ENCODE measurements at places on chromosomes 7 and 10.
A peak's percentile ranks its signal among the peaks of the same experiment; 100 is the strongest.

DNA sequence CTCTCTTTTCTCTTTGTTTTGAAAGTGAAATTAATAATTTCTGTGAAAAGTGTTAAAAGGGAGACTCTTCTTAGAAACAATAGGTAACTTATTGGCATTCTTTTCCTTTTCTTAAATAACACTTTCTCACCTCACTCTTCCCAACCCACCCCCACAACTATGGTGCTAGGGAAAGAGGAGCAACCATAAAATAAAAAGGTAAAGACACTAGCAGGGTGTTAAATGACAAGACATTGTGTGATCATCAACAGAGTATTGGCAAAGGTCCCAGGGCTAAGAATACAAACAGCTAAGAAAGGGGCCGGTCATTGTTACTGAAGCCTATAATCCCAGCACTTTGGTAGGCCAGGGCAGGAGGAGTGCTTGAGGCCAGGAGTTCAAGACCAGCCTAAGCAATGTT lies 183.7 kb downstream of the NEBL start:
- no peak for DNase-seq

GRCh38 chr10:91127341-91128082 lies 93.0 kb upstream of the PCGF5 start:
- no peak for DNase-seq

DNA sequence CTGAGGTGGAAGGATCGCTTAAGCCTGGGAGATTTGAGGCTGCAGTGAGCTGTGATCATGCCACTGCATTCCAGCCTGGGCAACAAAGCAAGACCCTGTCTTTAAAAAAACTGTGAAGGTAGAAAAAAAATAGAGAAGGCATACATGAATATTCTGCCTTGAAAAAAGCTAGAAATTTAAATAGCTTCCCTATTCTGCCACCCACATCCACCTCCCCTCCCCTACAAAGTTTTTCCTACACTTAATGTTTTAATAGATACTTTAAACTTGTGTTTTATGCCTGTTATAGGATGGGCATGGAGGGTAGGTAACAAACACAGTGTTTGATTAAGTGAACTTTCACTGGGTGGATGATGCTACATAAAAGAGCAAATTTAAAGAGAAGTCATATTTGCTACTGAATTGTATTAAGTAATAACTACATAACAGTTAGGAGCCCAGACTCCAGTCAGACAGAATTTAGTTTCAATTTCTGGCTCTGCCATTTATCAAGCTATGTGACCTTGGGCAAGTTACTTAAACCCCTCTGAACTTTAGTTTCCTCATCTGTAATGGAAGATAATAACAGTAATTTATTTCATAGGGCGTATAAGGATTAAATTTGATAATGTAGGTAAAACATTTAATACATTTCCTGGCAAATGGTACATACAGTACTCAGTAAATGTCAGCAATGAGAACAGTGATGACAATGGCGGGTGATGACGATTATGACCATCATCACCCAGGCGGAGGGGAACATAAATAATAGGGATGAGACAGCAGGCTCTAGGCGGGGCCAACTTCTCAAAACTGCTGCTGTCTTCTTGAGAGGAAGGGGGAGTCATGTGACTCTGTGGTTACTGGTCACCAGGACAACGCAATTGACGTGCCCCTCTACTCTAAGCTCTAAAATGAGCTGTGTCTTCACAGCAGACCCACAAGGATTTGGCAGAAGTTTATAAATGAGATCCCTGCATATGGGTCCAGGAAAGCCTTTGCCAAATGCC lies 15.8 kb downstream of the DNMBP start:
- DNase-seq: no peak

DNA sequence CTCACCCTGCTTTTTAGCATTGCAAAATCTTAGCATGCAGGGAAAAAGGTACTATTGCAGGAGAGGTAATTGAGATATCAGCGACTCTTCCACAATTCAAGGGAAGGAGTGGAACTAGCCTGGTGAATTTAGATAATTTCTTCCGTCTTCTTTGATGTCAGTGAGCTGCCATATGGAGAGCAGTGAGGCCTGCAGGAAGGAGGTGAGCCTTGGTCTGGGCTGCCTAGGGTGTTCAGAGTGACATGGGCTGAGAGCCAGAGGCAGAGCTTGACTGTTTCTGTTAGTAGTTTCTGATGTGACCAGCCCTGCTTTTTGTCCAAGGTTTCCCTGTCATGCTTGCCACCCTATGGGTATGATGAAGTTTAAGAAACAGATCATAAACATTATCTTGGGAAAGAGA lies 28.6 kb downstream of the KAT6B start:
- DNase-seq: peak; percentile 37

DNA sequence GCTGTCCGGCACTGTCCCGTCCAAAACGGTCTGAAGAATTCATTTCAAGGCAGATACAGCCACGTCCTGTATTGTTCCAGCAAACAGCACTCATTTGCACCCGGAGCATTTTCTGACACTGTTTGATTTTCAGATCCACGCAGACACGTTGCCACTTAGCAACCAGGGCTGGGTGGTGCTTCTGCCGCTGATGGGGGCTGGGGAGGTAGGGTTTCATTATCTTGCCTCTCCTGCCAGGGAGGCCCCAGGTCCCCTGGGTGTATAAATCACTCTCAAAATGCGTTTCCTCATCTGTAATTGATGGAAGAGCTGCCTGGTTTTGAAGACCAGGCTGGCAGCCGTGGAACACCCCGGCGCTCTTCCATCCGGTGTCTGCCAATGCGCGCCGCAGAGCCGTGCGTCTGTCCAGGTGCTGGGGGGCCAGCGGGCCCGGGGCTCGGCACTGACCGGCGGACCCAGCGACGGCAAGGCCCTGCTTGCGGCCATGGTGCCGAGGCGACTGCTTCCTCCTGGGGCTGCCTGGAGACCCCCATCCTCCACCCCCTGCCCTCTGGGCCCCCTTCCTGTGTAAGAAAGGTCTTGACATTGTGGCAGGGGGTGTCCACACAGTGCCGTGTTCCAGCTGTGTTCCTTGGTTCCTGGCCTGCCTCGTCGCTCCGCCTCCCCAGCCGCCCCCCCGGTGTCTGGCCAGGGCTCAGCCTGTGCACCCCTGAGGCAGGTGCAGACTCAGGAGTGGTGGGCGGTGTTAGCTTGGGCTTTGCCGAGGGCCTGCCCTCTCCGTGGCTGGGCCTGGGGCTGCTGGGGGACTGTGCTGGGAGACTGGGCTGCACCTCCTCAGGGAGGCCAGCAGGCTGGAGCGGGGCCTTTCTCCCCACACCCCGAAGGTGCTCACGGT lies 16.6 kb downstream of the ADGRA1 start:
- no peak for DNase-seq

GRCh38 chr10:101446947-101447346 lies 93.0 kb downstream of the BTRC start:
- DNase-seq: no peak

DNA sequence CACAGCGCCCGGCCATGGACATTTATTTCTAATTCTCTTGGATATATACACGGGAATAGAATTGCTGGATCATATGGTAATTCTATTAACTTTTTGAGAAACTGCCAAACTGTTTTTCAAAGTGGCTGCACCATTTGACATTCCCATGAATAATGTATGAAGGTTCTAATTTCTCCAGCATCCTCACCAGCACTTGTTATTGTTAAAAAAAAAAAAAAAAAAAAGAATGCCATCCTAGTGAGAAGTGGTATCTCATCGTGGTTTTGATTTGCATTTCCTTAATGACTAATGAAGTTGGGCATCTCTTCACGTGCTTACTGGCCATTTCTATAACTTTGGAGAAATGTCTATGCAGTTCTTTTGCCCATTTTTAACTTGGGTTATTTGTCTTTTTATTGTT lies 13.5 kb downstream of the CNNM2 start:
- DNase-seq: no peak

DNA sequence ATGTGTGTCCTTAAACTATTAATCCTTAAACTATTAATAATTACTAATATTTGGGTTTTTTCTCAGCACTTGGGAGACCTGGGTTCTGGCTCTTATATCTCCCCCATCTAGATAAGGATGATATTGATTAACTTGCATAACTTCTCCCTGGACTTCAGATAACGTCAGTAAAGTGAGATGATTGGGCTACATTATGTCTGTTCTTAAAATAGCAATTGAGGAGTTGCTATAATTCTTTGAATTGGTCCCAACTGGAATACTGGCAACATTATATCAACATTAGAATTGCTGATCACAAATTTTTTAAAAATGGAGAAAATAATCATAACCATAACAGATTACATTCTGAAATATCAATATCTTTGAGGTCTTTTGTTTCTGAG lies 1.9 kb downstream of the APBB1IP start:
- DNase-seq: no peak

DNA sequence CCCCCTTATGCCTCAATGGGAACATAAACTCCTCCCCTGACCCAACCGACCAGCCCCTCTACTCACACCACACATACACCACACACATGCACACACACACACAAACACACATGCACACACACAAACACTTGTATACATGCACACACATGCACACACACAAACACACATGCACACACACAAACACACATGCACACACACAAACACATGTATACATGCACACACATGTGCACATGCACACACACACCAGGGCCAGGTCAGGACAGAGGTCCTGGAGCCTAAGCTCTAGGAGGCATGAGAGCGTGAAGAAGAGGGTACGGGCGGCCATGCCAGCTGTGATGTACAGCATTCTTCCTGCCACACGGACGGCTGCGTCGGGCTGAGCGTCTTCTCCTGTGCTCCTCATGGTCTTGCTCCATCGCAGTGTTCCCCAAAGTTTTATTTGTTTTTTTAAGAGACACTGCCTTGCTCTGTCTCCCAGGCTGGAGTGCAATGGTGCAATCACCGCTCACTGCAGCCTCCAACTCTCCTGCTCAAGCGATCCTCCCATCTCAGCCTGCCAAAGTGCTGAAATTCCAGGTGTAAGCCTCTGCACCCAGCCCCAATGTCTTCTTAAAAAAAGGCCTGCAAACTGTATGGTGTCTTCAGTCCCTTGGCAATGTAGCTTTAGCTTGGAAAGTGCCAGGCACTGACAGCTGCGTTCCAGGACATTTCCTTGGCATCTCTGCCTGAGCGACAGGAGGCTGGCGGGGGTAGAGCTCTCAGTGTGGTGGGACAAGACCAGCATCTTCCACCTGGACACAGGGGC lies 38.8 kb upstream of the INPP5A start:
- no peak for DNase-seq

DNA sequence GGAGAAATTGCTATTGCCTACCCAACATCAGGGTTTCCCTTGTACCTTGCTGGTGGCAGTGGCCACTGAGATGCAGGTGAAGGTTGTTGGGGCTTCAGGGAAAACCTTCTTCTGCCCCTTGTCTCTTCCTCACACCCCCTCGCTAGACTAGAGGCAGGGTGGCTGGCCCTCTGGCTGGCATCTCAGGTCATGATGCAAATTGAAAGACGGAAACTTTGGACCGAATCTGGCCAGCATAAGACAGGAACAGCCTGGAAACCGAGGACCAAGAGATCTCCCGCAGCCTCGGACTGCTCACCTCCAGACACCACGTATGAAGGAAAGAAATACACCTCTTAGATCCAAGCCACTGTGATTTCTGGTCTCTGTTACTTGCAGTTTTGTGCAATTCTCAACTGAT lies 2.9 kb downstream of the SVOPL start:
- no peak for DNase-seq

DNA sequence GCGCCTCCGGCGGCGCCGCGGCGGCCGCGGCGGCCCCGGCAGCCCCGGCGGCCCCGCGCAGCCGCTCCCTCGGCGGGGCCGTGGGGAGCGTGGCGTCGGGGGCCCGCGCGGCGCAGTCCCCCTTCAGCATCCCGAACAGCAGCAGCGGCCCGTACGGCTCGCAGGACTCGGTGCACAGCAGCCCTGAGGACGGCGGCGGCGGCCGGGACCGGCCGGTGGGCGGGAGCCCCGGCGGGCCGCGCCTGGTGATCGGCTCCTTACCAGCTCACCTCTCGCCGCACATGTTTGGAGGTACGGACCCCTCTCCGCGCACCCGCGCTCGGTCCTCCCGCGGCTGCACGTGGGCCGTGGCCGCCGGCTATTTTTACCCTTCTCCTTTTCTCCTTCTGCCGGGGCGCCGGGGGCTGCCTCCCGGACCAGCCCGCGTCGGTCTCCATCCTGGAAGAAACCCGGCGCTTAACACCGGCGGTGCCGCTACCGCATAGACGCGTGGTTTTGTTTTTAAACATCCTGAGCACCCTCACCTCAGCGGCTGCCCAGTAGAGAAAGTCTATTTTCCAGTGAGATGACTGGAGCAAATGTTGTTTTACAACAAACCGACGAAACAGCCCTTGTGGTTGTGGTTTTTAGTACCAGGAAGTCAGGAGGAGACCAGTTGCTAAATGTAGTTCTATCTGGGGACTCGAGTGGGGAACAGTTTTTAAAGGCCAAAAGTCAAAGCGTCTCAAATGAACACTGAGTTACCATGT lies 1.3 kb downstream of the ZNRF2 start:
- peak; percentile 88 for DNase-seq

GRCh38 chr10:95413588-95413987 lies 122.8 kb upstream of the PDLIM1 start:
- DNase-seq: no peak

GRCh38 chr10:110535958-110536891 lies 31.3 kb upstream of the SMC3 start:
- peak; percentile 53 for DNase-seq

DNA sequence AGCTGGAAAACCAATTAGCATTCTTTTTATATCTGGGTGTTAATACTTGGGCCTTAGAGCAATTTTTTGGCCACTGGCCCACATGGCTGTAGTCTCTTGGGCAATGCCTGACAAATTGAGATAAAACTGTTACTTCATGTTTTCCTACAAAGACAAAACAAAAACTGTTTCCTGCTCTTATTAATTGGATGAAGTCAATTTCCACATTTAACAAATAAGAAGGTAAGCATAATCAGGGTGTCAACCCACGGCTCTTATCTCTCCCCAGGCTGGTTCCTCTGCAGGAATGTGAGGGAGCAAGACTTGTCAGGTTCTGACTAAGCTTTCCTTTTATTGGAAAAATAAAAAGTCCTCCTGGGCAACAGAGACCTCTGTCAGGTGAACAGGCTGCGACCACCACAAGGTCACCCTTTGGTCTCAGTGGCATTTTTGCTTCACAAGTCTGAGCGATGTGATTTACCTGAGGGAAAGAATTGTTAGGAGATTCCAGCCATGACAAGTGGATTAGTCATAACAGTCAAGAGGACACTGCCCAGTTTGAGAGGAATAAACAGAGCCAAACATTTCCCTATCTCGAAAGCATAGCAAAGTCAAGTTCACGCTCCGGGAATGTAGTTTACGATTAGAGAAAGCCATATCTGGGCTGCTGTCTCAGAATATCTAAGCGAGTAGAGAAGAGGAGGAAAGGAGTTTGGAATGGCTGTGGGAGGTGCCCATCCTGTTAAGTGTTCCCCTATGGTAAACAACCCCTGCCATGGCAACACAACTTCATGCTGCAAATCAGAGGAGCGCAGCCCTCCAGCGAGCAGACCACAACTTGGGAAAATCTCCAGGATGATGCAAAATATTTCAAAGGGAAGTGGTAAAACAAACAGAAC lies 144.4 kb downstream of the TES start:
- no peak for DNase-seq

DNA sequence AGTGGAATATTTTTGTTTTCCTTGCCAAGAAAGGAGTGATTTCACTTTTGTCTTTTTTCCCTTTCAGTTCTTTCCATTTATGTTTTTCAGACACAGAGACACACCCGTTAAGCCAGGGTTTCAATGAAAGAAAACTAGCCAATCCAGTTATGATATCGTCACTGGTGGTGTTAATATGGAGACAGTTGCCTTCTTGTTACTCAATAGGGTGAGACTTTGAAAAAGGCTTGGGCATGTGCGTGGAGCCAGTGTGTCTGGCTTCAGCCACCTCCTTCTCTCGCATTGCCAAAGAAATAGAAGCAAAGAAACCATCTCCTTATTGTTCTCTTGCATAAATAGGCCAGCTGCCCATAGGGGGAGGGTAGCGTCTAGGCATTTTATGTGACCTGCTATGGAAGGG lies 84.1 kb upstream of the DLX6 start:
- DNase-seq: no peak

- DNase-seq: no peak
Observed at GRCh38 chr7:94129443-94130140, 125.4 kb upstream of the BET1 start.

All from MM.1S (cell line).